Omental fat pad (tissue), 4 donors: ENCODE measurements at places on chromosomes 7 and 10. TPM values are rescaled to one million over a fixed set of nuclear protein-coding genes. Genes with fewer than 3 reads are reported as not detected.

DNA sequence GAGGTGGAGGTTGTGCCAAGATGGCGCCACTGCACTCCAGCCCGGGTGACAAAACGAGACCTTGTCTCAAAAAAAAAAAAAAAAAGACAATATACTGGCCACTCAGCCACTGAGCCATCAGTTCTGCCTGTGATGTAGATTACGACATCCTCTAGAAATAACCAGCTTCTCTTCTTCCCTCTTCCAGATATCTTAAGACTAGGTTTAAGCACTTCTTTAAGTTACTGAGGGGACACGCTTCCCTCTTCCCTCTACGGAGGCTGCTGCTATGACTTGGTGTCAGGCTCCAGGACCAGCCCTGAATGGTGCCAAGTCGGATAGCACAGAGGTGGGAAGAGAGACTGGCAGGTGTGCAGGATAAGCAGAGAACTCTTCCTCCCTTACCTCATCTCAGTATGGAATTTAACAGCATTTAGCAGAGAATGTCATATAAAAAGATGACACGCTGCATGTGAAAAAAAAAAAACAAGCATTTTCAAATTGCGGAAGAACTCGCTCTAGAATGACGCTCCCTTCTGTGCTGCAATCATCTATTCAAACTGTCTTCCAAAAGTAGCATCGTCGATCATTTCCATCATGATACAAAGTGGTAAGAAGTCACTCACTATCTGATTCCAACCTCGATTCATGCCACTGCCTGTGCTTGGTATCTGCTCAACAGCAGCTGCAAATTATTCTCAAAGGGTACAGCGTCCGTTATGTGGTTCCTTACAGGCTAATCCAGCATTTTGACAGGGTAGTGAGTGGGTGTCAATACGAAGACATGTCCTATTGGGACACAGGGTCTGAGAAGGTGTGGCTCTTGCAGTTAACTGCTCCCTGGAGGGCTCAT, 13.8 kb downstream of the DAGLB start:
- no peak for DNase-seq

GRCh38 chr7:46490406-46490805, 569.3 kb upstream of the IGFBP3 start:
- no peak for DNase-seq

GRCh38 chr10:70167246-70167645, 3.1 kb downstream of the SAR1A start:
- DNase-seq: no peak

The MARCHF5 gene
- 29.4 TPM for total RNA-seq

DNA sequence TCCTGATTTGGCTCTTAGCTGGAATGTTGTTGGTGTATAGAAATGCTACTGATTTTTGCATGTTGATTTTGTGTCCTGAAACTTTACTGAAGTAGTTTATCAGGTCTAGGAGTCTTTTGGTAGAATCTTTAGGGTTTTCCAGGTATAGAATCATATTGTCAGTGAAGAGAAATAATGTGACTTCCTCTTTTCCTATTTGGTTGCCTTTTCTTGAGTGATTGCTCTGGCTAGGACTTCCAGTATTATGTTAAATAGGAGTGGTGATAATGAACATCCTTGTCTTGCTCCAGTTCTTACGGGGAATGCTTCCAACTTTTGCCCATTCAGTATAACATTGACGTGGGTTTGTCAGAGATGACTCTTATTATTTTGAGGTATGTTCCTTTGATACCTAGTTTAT, 52.0 kb downstream of the ZNF783 start:
- no peak for DNase-seq

The PALD1 gene
- total RNA-seq: 12.1 TPM

The CPA2 gene
- 0.88 TPM for total RNA-seq
